ENCODE measurements at places on chromosomes 5 and 9.

- DNase-seq, result peak; percentile 16
Measured at GRCh38 chr9:4366591-4367330, 66.9 kb upstream of the GLIS3 start.

DNA sequence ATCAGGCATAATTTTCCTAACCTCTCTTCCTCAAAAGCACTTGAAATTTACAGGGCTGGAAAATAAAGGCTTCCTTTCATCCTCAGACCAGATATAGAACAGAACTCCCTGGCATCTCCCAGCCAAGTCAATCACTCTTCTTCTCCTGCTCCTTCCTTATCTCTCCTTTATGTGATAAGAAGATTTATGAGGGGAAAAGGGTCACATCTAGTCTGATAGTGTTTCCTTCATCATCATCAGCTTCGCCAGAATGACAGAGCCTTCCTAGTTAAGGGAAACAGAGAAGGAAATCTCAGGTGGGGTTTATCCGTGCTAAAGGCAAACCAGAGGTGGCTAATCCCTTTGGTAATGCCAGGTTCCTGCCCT is 36.2 kb downstream of the LIX1 start:
- no peak for DNase-seq

DNA sequence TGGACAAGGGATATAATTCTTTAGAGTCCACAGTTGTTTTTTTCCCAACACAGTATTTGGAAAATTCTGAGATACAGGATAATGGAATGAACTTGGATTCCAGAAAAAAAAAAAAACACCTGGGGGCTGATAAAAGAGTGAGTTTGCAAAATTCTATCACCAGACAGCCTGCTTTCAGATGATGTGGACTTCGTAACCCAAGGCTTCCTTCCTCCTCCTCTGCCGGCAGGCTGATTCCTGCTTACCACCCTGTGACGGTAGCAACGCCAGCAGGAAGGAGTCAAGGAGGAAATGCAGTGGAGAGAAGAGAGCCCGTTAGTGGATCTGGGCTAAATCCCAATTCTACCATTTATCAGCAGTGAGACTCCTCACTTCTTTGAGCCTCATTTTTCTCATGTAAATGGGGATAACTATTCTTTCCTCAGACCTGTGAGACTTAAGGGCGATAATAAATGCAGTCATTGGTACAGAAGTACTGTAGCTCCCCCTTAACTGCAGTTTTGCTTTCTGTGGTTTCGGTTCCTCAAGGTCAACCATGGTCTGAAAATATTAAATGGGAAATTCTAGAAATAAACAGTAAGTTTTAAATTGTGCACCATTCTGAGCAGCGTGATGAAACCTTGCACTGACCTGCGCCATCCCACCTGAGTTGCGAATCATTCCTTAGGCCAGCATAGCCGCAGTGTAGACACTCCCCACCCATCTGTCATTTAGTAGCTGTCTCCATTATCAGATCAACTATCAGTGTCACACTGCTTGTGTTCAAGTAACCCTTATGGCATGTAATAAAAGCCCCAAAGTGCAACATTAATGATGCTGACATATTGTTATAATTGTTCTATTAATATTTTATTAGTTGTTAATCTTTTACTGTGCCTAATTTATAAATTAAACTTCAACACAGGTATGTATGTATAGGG is 71.4 kb downstream of the DCP2 start:
- DNase-seq, result no peak

- no peak for DNase-seq
Measured at GRCh38 chr9:136691316-136692184, 4.3 kb upstream of the AGPAT2 start.

DNA sequence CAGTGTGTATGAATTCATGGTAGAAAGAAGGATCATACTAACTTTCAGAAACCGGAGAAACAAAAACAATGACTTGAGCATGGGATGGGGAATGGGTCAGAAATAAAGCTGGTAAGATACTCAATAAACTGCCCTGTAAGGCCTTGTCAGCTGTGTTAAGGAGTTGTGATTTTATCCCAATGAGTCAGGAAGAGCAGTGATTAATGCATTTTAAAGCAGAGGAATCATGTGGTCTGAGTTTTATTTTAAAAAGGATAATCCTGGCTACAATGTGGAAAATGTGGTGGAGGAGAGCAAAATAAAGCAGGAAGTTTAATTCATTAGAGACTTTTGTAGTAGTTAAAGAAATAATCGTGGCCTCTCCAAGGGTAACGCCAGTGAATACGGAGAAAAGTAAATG is 28.7 kb downstream of the DHX29 start:
- no peak for DNase-seq
